ENCODE measurements at places on chromosomes 16 and 17. TPM values are rescaled to one million over a fixed set of nuclear protein-coding genes. Genes with fewer than 3 reads are reported as not detected.

GRCh38 chr16:30108059-30108850 lies 5.1 kb downstream of the GDPD3 start:
- DNase-seq: no peak

GRCh38 chr16:66905633-66906539 lies 12.8 kb downstream of the CDH16 start:
- no peak for DNase-seq

- no peak for DNase-seq
Observed at GRCh38 chr17:732902-733720, 715 bp downstream of the TLCD3A start.

Gene PABPN1L
- not detected for total RNA-seq
